Activated naive CD4-positive, alpha-beta T cell treated with anti-CD3 and anti-CD28 coated beads, Interleukin-2, amount 50 U/mL, for 16 hours (primary cell): ENCODE measurements at places on chromosomes 3 and 15.

DNA sequence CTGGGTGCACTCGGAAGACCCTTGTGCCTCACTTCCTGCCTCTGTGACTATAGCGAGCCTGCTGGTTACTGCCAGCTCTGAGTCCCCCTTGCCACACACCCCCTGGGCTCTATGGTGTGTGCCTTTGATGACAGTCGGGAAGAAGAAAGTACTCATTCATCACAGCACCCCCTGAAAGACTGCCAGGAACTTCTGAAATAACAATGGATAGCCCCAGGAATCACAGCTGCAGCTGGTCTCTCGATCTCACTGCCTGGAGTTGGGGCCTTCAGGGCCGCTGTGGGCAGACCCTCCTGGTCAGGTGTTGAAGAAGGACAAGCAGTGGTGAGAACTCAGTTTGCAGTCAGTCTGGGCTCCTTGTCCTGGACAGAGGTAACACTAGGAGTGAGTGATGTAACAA, 9.8 kb upstream of the RPP14 start:
- no peak for DNase-seq

- no peak for DNase-seq
Observed at GRCh38 chr15:47820747-47821319, 103.5 kb downstream of the SEMA6D start.

DNA sequence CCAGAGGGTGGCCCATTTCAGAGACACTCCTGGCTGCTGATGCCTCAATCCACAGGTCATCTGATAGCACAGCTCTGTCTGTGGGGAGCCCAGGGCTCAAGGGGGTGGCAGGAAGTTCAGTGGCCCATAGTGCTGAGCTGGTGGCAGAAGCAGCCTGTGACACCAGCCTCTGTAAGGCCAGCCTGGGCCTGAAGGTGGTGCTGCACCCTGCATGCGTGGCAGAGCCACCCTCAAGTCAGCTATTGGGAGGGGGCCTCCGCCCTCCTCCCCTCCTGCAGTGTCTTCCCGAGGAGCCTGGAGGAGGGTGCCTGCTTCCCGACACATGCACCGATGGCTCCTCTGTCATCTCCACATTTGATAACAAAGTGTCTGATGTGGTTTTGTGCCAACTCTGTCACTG, 3.0 kb downstream of the PLA1A start:
- no peak for DNase-seq

DNA sequence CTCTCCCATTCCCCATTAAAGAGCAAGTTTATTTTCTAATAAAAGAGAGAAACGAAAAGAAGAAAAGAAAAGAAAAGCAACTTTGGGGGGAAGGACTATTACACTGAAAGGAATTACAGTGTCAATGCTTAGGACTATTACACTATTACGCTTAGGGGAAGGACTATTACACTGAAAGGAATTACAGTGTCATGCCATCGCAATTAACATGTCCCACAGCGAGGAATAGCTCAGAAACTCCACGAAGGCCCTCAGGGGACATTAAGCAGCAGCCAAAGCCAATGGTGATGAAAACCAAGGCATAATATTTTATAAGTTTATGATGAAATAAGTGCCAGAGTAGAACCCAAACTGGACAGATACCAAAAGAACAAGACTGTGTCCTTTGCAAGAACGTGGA, 22.1 kb upstream of the DET1 start:
- DNase-seq, result no peak

GRCh38 chr3:82186017-82186416, 424.6 kb upstream of the GBE1 start:
- no peak for DNase-seq

DNA sequence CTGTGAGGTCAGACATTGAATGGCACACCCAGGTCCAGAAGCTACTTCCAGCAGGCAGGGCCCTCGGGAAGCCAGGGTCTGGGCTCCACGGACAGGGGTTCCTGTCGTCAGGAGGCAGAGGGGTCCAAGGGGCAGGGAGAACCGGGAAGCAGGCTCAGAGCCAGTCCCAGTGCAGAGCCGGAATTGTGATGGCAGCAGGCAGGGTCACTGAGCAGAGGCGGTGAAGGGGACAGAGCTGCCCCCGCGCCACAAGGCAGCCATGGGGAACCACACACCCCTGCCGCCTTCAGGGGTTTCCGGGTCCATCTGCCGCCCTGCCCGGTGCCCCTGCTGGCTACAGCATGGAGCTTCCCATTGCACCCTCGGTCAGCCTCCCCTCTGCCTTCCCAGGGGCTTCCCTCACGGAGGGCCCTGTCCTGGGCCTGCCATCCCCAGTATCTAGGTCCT, 136.9 kb downstream of the NSMCE3 start:
- no peak for DNase-seq

DNA sequence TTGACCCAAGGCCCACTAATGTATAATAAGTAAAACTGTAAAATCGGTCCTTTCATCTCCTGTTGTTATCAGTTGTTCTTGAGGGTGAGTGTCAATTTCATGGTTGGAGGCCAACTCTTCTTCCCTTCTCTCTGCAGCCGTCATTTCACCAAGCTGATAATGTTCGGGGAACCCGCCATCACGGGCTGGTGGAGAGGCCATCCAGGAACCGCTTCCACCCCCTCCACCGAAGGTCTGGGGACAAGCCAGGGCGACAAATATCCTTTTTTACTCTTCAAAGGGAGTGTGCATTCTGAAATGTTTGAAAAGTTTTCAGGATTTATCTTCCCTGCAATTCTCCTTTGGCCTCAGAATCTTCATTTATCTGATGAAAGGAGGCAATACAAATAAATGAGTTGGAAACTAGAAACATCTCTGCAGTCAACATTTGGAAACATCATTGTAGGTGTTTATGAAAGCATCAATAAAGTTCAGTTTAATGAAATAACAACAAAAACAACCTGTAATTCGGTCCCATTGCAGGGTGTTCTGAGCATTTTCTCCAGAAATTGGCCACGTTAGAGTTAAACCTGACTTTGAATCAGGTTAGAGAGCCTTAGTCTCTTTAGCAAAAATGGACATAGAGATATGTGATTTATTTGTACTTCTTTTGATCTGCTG, 63.9 kb downstream of the CRTC3 start:
- DNase-seq, result no peak

DNA sequence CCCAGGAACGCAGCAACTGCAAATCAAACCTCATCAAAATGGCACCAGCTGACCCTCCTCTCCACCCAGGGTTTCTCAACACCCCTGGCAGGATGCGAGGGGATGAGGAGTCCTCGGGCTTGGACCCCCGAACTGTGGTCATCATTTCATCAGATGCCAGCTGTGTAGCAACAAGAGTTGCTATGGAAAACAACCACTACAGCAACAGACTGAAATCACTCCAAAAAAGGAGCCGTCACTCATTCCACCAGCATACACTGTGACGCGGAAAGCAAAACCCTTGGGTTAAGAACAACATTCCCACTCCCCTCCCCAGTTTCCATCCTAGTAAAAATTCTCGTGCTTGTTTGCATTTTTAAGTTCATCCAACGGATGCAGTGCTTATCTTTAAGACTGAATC, 40.1 kb downstream of the VGLL4 start:
- no peak for DNase-seq

GRCh38 chr15:69792823-69793222, 304.9 kb downstream of the TLE3 start:
- DNase-seq, result no peak

DNA sequence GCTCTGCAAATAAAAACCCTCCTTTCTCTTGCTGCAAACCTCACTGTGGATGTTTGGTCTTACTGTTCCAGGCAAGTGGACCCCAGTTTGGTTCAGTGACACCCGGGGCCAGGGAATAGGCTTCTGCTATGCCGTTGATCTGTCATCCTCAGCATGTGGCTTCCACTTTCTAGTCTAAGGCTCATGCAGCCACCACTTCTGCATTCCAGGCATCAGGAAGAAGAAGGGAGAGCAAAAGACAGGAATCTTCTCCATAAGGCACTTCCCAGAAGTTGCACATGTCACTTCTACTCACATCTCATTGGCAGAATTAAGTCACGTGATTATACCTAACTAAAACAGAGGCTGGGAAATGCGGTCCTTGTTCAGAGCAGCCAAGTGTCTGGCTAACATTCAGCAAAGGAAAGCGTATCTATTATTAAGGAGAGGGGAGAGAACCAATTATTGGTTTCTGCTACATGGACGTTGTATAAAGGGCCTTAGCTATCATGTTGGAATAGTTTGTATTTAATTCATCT, 173.6 kb upstream of the PFN2 start:
- DNase-seq, result no peak

GRCh38 chr3:73137736-73138403, 76.4 kb downstream of the EBLN2 start:
- no peak for DNase-seq

- peak; percentile 41 for DNase-seq
Observed at GRCh38 chr15:88624156-88624970, 3.2 kb downstream of the AEN start.

- DNase-seq, result no peak
Observed at GRCh38 chr3:37271611-37272010, 97.2 kb upstream of the LRRFIP2 start.

GRCh38 chr15:65106011-65106590, 8.9 kb downstream of the UBAP1L start:
- no peak for DNase-seq

GRCh38 chr3:186783731-186784515, 546 bp downstream of the EIF4A2 start:
- DNase-seq, result peak; percentile 77

DNA sequence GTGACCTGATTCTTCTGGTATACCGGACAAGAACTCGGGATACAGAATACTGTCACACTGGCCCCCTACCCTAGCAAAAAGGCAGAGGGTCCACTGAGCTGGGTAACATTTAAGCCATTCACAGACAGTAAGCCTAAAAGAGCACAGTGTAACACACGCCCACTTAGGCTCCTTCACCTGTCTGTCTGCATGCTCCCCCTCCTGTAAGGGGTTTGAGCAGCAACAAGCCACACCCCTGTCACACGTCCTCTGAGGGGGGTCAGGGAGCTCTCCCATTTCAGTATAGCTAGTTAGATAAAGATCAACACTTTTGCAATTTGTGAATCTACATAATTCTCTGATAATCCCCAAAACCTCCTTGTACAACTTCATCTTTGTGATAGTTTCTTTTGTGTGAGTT, 586.3 kb upstream of the LMCD1 start:
- DNase-seq, result no peak

DNA sequence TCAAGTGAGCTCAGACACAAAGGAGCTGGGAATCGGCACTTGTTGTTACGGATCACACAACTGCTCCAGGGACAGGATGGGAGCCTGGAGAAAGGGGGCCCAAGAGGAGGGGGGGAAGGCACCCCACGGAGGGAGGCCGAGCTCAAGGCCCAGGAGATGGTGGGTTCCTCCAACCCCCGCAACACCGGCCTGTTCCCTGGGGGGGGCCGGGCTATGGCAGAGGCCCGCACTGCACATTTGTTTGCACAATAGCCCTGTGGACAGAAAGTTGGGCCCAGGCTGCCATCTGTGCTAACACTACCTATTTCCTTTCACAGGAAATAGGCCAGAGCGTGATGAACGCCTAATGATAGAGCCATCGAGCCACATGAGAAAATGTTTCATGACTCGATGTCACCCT, 147.1 kb downstream of the NSMCE3 start:
- DNase-seq, result no peak

DNA sequence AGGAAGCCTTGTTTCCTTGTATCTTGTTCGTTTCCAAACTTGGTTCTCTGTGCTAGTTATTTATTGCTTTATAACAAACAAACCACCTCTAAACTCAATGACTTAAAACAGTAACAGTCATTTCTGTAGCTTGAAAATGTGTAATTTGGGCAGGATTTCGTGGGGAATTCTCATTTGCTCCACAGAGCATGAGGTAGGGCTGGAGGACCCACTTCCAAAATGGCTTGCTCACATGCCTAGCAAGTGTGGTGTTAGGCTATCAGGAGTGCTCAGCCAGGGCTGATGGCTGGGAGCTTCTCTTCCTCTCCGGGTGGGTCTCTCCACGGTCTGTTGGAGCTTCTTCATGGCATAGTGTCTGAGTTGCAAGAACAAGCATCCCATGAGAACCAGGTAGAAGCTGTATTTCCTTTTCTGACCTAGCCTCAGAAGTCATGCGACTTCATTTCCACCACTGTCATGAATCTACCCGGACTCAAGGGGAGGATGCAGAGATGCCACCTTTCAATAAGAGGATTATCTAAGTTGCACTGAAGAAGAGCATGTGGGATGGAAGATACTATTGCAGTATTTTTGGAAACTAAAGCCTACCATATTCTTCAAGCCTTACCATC, 8.2 kb upstream of the TNIK start:
- no peak for DNase-seq

DNA sequence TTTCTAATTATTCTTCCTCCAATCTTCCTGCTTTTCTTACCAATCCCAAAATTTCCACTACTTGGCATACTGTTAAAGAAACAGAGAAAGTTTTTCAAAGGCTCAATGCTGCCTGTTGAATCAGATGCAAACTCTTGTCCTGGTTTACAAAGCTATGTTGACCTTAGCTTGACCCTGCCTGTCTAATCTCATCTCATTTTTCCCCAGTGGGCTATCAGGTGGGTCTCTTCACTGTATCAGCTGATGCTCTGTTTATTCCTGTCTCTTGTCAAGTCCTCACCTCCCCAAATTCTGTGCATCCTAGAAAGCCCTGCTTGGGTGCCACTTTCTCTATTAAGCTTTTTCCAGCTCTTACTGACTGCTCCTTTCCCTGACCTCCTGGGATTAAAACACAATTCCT, 18.2 kb downstream of the NFKBIZ start:
- no peak for DNase-seq

- DNase-seq, result no peak
Observed at GRCh38 chr3:69354948-69355347, 30.9 kb downstream of the FRMD4B start.

DNA sequence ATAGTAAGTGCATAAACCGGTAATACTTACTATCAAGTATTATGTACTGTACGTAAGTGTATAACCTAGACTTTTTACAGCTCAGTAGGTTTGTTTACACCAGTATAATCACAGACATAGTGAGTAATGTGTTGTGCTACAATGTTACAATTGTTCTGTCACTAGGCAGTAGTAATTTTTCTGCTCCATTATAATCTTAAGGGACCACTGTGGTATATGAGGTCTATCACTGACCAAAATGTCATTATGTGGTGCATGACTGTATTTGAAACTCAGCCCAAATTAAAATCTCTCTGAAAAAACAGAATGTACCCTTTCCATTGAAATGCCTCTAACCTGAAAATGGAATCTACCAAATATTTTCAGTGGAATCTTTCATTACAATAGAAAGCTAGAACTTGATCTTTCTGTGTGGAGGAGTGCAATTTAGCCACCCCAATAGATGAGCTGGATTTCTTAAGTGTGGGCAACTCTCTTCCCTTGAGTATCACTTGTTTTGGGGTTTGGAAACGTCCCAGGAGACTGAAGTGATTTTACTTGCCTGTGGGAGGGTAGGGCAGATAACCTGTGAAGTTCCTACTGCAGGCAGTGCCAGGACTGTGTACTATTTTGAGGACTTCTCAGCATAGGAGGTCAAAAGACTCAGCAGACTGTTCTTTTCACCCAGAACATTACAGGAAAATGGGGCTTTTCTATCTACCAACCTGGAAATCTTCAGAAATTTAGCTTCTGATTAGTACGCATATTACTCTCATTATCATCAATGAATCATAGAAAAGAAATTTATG, 50.9 kb downstream of the FAM98B start:
- DNase-seq, result no peak

DNA sequence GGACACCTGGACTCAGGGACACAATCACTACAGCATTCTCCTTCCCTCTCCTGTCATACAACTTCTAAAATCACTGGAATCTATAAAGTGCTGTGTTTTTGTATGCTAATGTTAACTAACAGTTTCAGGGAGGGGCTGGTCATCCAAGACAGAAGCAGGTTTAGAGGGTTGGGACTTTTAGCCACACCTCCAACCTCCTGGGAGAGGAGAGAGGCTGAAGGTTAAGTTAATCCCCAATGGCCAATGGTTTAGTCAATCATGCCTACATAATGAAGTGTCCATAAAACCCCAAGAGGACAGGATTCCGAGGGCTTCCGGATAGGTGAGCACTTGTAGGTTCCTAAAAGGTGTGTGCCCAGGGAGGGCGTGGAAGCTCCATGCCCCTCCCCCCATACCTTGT, 219.3 kb upstream of the CTNNB1 start:
- DNase-seq, result no peak
